ENCODE measurements at places on chromosomes 6 and 20.

DNA sequence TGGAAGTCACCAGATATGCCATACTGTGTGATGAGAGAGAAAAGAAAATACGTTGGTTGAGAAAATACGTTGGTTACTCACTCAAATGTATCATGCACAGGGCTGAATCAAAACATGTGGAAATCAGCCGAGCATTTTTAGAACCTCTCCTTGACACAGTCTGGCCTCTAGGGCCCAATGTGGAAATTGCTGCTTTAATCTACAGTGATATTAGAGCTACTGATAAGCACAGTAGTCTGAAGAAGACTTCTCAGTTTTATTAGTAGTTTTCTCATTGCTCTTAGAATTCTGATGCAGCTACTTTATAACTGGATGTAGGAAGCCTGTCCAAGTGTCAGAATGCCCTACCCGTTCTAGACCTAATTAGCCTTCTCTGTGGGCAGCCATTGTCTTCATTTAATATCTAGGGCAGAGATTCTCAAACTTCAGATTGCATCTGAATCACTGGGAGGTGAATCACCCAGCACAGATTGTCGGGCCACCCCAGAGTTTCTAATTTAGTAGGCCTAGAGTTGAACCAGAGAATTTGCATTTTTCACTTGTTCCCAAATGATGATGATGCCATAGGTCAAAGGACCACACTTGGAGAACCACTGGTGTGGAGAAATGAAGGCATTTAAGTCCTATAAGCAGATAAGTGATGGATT, 229.1 kb downstream of the PLCB1 start:
- no peak for DNase-seq

DNA sequence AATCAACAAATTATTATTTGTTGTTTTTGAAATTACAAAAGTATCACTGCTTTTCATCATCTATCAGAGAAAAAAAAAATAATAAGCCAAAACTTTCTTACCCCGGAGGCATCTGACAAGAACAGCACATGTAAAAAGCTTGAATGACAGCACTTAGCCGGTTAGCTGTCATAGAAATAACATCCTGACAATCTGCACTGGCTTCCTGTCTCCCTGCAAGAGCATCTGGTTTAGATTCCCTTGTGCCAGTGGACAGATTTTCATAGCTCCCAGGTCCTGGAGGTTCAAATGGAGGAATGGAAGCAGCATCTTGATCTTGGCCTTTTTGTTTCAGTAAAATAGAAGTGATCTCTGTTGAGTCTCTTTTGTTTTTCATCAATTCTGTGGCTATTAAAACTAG, 74.8 kb downstream of the HACE1 start:
- DNase-seq = no peak

- no peak for DNase-seq
Measured at GRCh38 chr6:73768558-73768957, 72.6 kb downstream of the CD109 start.

GRCh38 chr6:14951704-14952103, 294.2 kb upstream of the JARID2 start:
- DNase-seq = no peak

DNA sequence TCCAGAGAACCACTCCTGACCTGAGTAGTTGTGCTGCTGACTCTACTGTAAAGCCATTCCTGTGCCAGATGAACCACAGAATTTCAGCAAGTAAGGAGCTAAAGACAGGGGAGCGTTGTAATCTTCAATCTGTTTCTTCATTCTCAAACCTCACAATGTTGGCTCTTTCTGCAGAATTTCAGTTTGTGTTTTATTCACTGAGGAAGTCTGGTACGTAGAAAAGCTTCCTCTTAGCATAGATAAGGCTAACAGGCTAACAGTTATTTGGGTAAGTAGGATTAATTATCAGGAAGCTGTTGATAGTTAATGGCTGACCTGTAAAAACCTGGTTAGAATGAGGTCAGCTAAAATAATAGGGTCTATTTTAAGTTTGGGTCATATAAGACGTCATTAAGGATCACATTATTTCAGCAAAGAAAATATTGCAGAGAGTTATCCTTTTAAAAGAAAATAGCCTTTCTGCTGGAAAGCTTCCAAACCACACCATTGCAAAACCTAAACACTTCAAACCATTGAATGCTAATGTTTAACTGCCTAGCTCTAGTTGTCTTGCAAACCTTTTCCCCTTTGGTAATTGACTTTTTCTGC, 14.1 kb upstream of the TENT5A start:
- DNase-seq = peak; percentile 86

- no peak for DNase-seq
Measured at GRCh38 chr20:59996108-59996507, 37.9 kb downstream of the CDH26 start.

DNA sequence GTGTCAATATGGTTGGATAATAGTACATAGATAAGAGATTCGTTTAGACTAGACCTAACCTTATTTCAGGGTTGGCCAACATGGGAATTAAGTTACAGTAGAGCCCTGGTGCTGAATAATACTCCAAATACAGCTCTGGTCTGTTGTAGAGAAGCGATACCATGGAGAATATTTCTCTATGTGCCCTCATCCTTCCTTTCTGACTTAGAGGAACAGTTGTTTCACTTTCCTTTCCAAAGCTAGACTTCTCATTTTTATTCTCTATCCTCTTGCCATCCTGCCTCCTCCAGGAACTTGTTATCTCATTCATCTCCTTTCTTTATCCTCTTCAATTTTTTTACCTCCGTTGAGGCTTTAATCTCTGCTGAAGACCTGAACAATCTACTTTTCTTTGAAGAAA, 68.9 kb downstream of the EDN1 start:
- peak; percentile 94 for DNase-seq

DNA sequence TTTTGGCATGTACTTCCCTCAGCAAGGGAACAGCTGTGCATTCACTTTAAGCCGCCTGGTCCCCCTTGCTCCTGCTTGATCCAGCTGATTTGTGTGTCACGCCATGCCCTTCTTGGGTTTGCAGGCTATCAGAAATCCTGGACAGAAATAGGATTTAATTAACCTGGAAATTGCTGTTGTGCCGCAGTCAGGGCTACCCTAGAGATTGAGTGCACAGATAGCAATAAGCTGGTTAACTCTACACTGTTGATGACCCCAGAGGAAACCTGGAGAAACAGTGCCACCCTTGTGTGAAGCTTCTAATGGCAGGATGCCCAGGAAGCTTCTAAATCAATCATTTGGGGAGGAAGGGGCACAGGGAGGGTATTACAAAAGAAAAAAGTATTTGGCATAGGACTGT, 199.0 kb downstream of the JARID2 start:
- DNase-seq = no peak

GRCh38 chr6:170125456-170126300, 165.2 kb downstream of the DLL1 start:
- no peak for DNase-seq

DNA sequence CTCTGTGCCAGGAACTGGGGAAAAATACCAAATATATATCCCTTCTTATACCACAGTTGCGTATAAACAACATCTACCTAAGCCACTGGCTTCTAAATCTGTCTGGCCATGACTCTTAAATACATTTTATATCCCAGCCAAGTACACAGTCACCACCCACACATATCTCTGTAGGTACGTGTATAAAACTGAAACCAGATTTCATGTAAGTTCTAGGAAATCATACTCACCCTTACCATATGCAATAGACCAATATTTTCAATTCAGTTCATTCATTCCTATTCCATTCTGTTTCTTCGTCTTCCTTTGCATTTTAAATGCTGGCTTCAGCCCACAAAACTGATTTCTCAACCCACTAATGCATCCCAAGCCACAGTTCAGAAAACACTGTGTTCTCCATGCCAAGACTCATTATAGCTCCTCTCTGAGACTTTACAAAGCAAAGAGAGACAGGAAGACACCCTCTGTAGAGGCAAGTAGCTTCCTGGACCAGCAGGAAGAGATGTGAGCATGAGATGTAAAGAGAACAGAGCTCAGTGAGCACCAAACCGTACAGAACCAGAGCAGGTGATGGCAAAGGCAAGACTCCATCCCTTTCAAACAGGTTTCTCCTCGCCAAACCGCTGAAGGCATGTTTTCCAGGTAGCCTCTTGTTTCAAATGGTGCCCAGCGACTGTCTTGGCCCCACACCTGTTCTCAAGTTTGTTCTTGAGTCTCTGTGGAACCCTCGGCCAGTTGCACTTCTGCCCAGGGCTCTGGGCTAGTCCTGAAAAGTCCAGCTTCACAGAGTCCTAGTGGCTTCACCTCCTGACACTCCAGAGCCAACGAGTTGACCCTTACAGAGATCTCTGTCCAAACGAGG, 18.7 kb downstream of the FAM50B start:
- no peak for DNase-seq

All from MV-4-11 (cell line).